Muscle of leg (tissue), 16 donors: ENCODE measurements at places on chromosomes 2 and 18.

DNA sequence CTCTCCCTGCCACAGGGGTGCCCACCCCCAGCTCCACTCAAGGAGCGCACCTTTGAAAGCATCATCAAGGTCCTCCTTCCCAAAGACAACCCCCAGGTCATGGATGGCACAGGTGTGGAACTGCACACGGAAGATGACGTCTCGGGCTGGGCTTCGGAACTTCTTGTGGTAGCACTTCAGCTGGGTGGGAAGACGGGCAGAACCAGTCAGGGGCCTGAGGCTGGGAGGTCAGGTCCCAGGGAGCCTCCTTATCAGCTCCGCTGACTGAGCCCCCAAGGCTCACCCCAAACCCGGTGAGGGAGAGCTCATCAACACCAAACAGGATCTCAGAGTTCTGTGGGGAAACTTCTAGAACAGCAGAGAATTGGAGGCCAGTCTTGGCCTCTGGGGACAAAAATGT is 117.8 kb downstream of the TNS1 start:
- no peak overlapping the region for H3K27ac ChIP-seq
- no peak for DNase-seq
- H3K4me3 ChIP-seq = no peak overlapping the region
- peaks cover 17% of the 10 kb centered on the region for H3K4me1 ChIP-seq
- peaks cover 78% of the 10 kb centered on the region for H3K36me3 ChIP-seq
- H3K27me3 ChIP-seq = no peaks in the 10 kb centered on the region

GRCh38 chr2:219747637-219748036 is 120.2 kb downstream of the SLC4A3 start:
- peaks cover 13% of the 10 kb centered on the region for H3K4me1 ChIP-seq
- no peak for DNase-seq
- peaks cover 2% of the 10 kb centered on the region for H3K27me3 ChIP-seq
- no peaks in the 10 kb centered on the region for H3K36me3 ChIP-seq

DNA sequence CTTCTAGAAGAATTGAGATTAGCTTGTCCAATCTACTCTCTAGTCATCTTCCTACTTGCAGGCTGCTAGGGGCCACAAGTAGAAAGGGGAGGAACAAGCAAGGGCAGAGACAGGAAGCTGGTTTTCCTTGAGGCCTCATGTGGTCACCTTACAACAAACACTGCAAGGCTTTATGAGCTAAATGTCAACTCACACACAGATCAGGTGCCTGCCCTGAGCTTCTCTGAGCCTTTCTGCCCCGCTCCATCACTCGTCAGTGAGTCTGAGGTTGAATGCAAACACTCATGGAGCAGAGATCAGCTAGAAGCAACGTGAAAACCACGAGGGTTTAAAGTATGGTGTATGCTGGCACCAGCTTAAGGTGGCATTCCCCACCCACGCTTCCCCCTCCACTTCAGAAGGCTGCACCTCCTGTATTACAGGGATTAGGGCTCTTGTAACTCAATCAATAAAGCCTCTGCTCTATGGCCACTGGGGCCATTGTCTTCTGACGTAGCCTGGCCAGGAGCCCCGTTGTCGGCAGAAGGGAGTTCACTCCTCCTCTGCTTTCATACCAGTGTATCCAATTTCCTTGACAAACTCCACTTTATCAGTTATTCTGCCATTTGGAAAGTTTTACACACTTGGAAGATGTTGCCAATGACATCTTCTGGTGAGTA is 5.4 kb upstream of the CRYGC start:
- no peaks in the 10 kb centered on the region for H3K27me3 ChIP-seq
- no peak for DNase-seq
- no peak overlapping the region for H3K4me3 ChIP-seq
- no peak overlapping the region for H3K27ac ChIP-seq

DNA sequence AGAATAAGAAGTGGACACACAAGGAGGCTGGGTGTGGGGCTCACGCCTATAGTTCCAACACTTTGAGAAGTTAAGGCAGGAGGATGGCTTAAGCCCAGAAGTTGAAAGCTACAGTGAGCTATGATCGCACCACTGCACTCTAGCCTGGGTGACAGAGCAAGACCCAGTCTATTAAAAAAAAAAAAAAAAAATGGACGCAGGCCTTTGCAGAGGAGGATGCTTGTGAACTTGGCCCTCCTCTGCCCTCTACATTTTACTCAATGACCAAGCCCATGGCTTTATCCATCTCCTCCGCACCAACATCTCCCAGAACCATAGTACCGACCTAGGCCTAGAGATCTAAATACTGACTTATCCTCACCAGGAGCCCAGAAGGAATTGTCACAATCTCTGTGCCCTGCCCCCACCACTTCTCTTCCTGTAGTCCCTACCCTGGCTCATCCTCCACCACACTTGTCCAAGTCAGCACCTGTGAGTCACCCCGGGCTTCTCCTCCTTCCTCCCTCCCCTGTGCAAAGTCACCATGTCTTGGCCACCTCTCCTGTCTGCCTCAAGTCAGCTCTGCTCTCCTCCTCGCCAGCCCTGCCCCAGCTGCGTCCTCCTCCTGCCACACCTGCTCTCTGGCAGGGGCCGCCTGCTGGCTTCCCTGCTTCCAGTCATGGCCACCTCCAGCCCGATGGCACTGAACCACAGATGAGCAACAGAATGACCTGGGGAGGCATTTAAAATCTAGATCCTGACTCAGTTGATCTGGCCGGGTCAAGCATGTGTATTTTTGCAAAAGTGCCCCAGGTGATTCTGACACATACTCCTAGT is 35.8 kb upstream of the ASPRV1 start:
- H3K4me3 ChIP-seq = no peak overlapping the region
- H3K27ac ChIP-seq = no peak overlapping the region

- H3K27ac ChIP-seq = peak overlapping the region; percentile 17
- no peaks in the 10 kb centered on the region for H3K27me3 ChIP-seq
- H3K4me3 ChIP-seq = no peak overlapping the region
- no peak for DNase-seq
- peaks cover 74% of the 10 kb centered on the region for H3K4me1 ChIP-seq
Measured at GRCh38 chr2:217929757-217930707, 72.8 kb downstream of the TNS1 start.

DNA sequence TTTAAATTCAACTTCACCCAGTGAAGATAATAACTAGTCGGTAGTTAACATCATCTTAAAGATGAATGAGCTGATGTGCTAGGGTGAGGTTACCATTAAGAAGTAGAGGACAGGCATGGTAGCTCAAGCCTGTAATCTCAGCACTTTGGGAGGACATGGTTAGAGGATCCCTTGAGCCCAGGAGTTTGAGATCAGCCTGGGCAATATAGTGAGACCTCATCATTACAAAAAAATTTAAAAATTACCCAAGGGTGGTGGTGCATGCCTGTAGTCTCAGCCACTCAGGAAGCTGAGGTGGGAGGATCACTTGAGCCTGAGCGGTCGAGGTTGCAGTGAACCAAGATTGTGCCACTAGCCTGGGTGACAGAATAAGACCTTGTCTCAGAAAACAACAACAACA is 4.7 kb downstream of the GALNT5 start:
- H3K27ac ChIP-seq = no peak overlapping the region
- no peaks in the 10 kb centered on the region for H3K27me3 ChIP-seq
- H3K4me3 ChIP-seq = no peak overlapping the region
- peaks cover 9% of the 10 kb centered on the region for H3K4me1 ChIP-seq

- no peaks in the 10 kb centered on the region for H3K27me3 ChIP-seq
- H3K4me3 ChIP-seq = no peak overlapping the region
- no peak for DNase-seq
Measured at GRCh38 chr2:113762377-113763118, 6.1 kb upstream of the SLC35F5 start.

DNA sequence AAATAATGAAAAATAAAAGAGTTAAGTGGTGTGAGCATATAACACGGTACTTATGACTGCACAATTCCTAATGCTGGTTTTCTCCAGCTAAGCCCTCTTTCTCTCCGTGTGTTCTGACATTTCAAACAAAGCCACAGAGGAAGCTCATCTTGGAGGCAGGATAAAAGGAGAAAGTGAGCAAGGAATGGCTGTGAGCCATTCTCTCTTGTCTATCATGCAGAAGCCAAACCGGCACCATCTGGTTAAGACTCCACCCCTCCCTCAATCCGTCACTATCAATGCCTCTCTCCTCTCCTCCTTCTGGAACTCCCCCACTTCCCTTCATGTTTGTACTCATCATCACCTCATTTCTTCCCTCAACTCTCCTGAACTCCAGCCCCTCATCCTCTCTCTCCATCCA is 210.4 kb downstream of the TMEM163 start:
- no peak overlapping the region for H3K27ac ChIP-seq
- DNase-seq = no peak
- no peaks in the 10 kb centered on the region for H3K4me1 ChIP-seq
- no peaks in the 10 kb centered on the region for H3K36me3 ChIP-seq
- no peaks in the 10 kb centered on the region for H3K27me3 ChIP-seq

DNA sequence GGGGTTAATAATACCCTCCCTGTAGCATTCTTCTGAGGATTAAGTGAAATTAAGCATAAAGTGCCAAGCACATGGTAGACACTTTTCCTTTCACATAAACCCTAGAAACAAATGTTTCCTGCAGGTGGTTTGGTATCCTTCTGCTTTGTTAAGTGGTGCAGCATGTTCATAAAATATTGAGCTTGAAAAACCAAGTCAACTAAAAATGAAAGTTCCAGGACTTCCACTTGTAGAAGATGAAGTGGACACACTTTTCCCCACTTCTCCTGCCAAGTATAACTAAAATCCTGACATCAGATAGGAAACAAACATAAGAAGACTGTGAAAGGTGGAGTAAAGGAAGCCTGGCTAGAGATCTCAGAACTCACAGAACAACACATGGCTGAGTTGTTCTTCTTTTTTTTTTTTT is 90.5 kb downstream of the COLEC12 start:
- DNase-seq = peak; percentile 70
- no peaks in the 10 kb centered on the region for H3K36me3 ChIP-seq
- H3K4me1 ChIP-seq = peaks cover 2% of the 10 kb centered on the region
- no peaks in the 10 kb centered on the region for H3K27me3 ChIP-seq
- no peak overlapping the region for H3K4me3 ChIP-seq

DNA sequence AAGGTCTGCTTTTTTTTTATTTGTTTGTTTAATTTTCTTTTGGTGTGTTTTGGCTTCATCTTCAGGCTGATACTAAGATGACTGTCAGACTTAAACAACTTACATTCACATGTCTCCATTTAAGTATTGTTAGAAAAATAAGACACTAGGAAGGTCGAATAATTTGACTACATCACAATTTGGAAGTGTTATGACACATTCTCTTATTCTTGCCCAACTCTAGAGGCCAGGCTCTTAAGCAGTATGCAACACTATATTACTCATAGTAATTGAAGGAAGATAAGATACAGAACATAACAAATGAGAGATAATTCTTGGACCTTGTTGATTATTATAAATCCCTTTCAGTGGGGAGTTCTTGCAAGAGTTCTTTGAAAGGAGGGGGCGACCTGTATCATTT is 295.3 kb upstream of the COL3A1 start:
- H3K4me3 ChIP-seq = no peak overlapping the region
- DNase-seq = no peak
- H3K36me3 ChIP-seq = no peaks in the 10 kb centered on the region
- H3K27ac ChIP-seq = no peak overlapping the region

- DNase-seq = peak; percentile 54
- no peaks in the 10 kb centered on the region for H3K36me3 ChIP-seq
- peaks cover 67% of the 10 kb centered on the region for H3K27me3 ChIP-seq
Measured at GRCh38 chr2:238846628-238847418, 1.1 kb upstream of the TWIST2 start.

DNA sequence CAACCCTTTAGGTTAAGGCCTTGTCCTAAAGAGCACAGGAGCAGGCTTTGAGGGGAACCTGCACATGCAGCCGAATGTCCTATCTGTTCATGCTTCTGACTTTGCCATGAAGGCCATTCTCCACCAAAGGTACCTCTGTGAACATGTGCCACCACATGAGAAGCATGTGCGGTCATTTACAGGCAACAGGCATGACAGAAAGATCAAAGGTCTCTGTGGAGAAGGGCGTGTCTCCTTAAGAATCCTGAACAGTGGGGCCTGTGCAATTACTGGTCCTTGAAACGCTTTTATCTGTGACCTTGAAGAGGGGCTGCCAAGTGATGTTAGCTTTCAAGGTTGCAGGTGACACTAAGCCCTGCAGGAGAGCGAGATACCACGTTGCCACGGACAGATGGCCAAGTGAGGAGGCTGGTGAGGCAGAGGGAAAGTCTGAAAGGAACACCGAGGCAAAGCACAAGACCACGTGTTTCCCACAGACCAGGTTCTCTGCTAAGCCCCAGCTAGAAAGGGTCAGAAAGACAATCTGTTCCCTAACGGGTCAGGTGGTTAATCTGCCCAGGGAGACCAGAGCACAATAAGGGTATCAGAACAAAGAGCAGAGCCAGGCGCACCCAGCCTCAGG is 19.5 kb upstream of the POMC start:
- no peak overlapping the region for H3K4me3 ChIP-seq
- H3K36me3 ChIP-seq = no peaks in the 10 kb centered on the region
- H3K4me1 ChIP-seq = no peaks in the 10 kb centered on the region
- peaks cover 2% of the 10 kb centered on the region for H3K27me3 ChIP-seq
- DNase-seq = no peak
- H3K27ac ChIP-seq = no peak overlapping the region

GRCh38 chr18:80119111-80119510 is 10.0 kb downstream of the ADNP2 start:
- no peak for DNase-seq
- no peak overlapping the region for H3K4me3 ChIP-seq
- no peaks in the 10 kb centered on the region for H3K27me3 ChIP-seq
- H3K36me3 ChIP-seq = peaks cover 10% of the 10 kb centered on the region
- no peaks in the 10 kb centered on the region for H3K4me1 ChIP-seq

- DNase-seq = peak; percentile 57
- no peaks in the 10 kb centered on the region for H3K27me3 ChIP-seq
- no peaks in the 10 kb centered on the region for H3K36me3 ChIP-seq
- H3K4me3 ChIP-seq = no peak overlapping the region
Measured at GRCh38 chr2:156077041-156077742, 255.3 kb downstream of the NR4A2 start.

DNA sequence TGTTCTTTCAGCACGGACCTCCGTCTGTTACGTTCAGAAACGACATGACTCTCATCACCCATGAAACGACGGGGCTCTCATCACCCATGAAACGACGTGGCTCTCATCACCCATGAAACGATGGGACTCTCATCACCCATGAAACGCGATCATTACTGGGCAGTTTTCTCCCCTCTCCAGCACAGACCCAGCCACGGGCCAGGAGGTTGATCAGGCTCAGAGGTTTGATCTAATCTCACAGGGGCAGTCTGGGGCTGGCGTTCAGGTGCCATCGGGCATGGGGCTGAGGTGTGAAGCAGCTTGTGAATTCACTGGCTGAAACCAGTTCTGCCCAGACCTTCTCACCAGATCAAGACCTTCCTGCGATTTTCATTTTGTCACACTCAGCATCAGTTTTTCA is 296.4 kb downstream of the NDUFA10 start:
- no peak overlapping the region for H3K27ac ChIP-seq
- no peak overlapping the region for H3K4me3 ChIP-seq
- H3K4me1 ChIP-seq = peaks cover 38% of the 10 kb centered on the region
- no peaks in the 10 kb centered on the region for H3K36me3 ChIP-seq
- H3K27me3 ChIP-seq = peaks cover 10% of the 10 kb centered on the region

DNA sequence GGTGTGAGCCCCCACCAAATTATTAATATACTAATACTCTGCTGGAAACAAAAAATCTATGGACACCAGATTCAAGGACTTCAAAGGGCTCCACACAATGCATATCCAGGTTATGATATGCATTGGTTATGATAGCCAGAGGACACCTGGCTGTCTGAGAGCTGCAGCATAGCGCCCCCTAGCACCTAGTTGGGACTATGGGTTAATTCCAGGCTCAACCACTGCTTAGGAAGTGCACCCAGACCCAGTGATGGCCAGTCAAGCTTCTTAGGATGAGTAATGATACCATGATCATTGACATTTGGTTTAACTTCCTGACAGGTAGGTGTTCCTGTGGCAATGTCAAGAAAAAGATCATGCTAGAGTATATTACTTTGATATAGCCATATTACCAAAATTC is 3.8 kb upstream of the FRZB start:
- no peak overlapping the region for H3K4me3 ChIP-seq
- H3K27me3 ChIP-seq = peaks cover 7% of the 10 kb centered on the region
- no peak for DNase-seq
- H3K27ac ChIP-seq = no peak overlapping the region
